ENCODE measurements at places on chromosomes 3 and 15.

GRCh38 chr3:189275852-189276251, 104.1 kb downstream of the TPRG1 start:
- H3K27me3 ChIP-seq: no peaks in the 10 kb centered on the region
- no peaks in the 10 kb centered on the region for H3K36me3 ChIP-seq
- H3K27ac ChIP-seq: no peak overlapping the region
- H3K4me3 ChIP-seq: no peak overlapping the region
- DNase-seq: no peak

DNA sequence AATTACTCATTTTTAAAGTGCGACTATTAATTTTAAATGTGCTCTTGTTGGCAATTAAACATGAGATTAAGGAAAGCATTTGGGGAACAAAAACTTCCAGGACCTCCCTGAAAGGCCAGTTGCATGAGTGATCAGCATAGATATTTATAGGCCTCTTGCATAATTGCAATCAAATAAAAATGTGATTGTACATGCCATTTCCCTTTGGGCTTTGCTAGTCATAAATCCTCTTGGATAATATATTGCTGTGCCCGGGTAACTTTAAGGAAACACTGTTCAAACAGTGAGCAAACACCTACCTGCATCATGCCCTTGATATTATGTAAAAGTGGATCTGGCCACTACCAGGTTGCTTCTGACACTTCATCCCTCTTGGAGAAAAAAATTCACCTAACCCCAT, 239.1 kb downstream of the MCTP2 start:
- no peak overlapping the region for H3K4me3 ChIP-seq
- no peaks in the 10 kb centered on the region for H3K4me1 ChIP-seq
- peaks cover 12% of the 10 kb centered on the region for H3K36me3 ChIP-seq
- DNase-seq: no peak

- H3K27ac ChIP-seq: no peak overlapping the region
- H3K27me3 ChIP-seq: no peaks in the 10 kb centered on the region
- peaks cover 29% of the 10 kb centered on the region for H3K4me1 ChIP-seq
- no peak for DNase-seq
- H3K36me3 ChIP-seq: no peaks in the 10 kb centered on the region
These were observed 15.1 kb downstream of the SH2D7 start for GRCh38 chr15:78107471-78107870.

GRCh38 chr3:28791713-28792255, 443.2 kb upstream of the AZI2 start:
- DNase-seq: peak; percentile 2
- no peak overlapping the region for H3K4me3 ChIP-seq
- H3K36me3 ChIP-seq: no peaks in the 10 kb centered on the region
- no peaks in the 10 kb centered on the region for H3K4me1 ChIP-seq

- H3K4me1 ChIP-seq: no peaks in the 10 kb centered on the region
- H3K4me3 ChIP-seq: no peak overlapping the region
- H3K36me3 ChIP-seq: no peaks in the 10 kb centered on the region
- H3K27ac ChIP-seq: no peak overlapping the region
- no peaks in the 10 kb centered on the region for H3K27me3 ChIP-seq
These were observed 202.0 kb upstream of the KCNMB2 start for GRCh38 chr3:178334239-178334638.

- H3K27ac ChIP-seq: no peak overlapping the region
- no peaks in the 10 kb centered on the region for H3K4me1 ChIP-seq
- no peaks in the 10 kb centered on the region for H3K27me3 ChIP-seq
These were observed 181.8 kb downstream of the MCTP2 start for GRCh38 chr15:94412979-94413746.

DNA sequence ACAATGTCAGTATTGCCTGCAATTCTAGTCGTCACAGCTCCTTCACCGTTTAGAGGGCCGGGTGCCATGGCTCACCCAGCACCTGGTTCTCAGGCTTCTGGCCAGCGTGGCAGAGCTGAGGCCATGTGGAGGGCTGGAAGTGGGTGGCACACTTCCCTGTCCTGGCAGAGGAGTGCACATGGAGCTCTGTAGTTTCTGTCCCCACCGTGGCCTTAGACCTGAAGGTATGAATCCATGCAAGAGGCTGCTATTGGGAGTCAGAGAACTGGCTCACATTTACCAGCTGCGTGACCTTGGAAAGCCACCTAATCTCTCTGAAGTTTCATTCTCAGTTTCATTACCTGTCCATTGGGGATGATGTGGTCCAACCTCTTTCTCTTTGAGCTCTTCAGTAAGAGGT, 22.2 kb downstream of the EPHB1 start:
- peaks cover 3% of the 10 kb centered on the region for H3K4me1 ChIP-seq
- no peaks in the 10 kb centered on the region for H3K27me3 ChIP-seq
- no peak for DNase-seq
- no peaks in the 10 kb centered on the region for H3K36me3 ChIP-seq
- H3K27ac ChIP-seq: no peak overlapping the region

GRCh38 chr3:98784666-98785600, 21.8 kb downstream of the ST3GAL6 start:
- no peaks in the 10 kb centered on the region for H3K36me3 ChIP-seq
- peak overlapping the region; percentile 85 for H3K27ac ChIP-seq
- H3K27me3 ChIP-seq: no peaks in the 10 kb centered on the region
- H3K4me3 ChIP-seq: no peak overlapping the region
- H3K4me1 ChIP-seq: peaks cover 16% of the 10 kb centered on the region

DNA sequence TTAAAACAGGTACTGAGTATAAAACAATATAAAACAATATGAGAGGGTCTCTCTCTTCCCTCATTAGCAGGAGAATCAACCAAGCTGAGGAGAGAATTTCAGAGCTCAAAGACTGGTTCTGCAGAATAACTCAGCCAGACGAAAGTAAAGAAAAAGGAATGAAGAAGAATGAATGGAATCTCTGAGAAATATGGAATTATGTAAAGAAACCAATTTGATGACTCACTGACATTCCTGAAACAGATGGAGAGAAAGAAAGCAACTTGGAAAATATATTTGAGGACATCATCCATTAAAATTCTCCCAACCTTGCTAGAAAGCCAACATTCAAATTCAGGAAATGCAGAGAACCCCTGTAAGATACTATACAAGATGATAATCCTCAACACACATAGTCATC, 630.9 kb downstream of the PYDC2 start:
- H3K4me3 ChIP-seq: no peak overlapping the region
- H3K27ac ChIP-seq: peak overlapping the region; percentile 79
- H3K36me3 ChIP-seq: no peaks in the 10 kb centered on the region
- no peaks in the 10 kb centered on the region for H3K27me3 ChIP-seq

GRCh38 chr3:152621967-152622810, 212.7 kb upstream of the P2RY1 start:
- H3K36me3 ChIP-seq: no peaks in the 10 kb centered on the region
- H3K4me3 ChIP-seq: no peak overlapping the region
- H3K4me1 ChIP-seq: no peaks in the 10 kb centered on the region
- H3K27me3 ChIP-seq: no peaks in the 10 kb centered on the region
- H3K27ac ChIP-seq: no peak overlapping the region

DNA sequence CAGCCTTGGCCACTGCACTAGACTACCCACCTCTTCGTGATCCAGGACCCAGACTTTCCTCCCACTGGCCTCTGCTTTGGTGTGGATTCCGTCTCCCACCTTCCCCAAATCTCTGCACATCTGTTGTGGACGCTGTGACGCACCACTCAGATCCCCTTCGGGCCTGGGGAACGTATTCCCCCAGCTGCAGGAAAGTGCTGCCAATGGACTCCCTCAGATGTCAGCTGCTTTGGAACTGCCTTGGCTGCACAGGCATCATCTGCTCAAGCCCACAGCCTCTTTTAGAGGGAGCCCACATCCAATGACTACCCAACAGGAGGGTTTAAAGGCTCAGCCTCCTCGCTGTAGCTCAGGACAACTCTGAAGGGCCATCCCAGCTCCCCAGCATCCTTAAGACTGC, 134.2 kb upstream of the RAD18 start:
- H3K36me3 ChIP-seq: no peaks in the 10 kb centered on the region
- no peak overlapping the region for H3K27ac ChIP-seq
- no peaks in the 10 kb centered on the region for H3K4me1 ChIP-seq
- DNase-seq: no peak
- H3K27me3 ChIP-seq: no peaks in the 10 kb centered on the region

DNA sequence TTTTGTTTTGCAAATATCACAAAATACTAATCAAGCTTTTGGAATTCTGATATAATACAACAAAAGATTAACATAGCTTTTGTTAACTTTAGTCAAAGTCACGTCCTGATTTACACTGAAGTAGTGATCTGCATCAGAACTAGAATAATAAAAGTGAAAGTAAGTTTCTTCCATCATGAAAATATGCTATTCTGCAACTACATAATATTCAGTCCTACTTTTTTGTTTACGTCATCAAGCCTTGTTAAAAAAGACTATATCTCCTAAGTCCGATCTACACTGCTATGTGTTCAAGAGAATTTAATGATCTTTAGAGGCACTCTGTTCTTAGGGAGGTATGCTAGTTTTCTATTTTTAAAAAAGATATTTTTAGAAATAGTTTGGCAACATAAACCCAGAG, 330.1 kb downstream of the ARPP21 start:
- peak overlapping the region; percentile 54 for H3K4me3 ChIP-seq
- DNase-seq: no peak
- H3K27ac ChIP-seq: no peak overlapping the region
- no peaks in the 10 kb centered on the region for H3K36me3 ChIP-seq
- H3K4me1 ChIP-seq: no peaks in the 10 kb centered on the region

- H3K4me1 ChIP-seq: no peaks in the 10 kb centered on the region
- H3K27ac ChIP-seq: no peak overlapping the region
- H3K4me3 ChIP-seq: no peak overlapping the region
- no peaks in the 10 kb centered on the region for H3K36me3 ChIP-seq
These were observed 146.3 kb upstream of the SOX2 start for GRCh38 chr3:181565416-181565815.

- no peak overlapping the region for H3K4me3 ChIP-seq
- no peaks in the 10 kb centered on the region for H3K4me1 ChIP-seq
- no peak overlapping the region for H3K27ac ChIP-seq
These were observed 71.0 kb downstream of the TRIM42 start for GRCh38 chr3:140748903-140749302.

GRCh38 chr3:49666592-49666991, 7.6 kb upstream of the APEH start:
- no peak overlapping the region for H3K27ac ChIP-seq
- peak; percentile 4 for DNase-seq
- peaks cover 34% of the 10 kb centered on the region for H3K4me1 ChIP-seq
- H3K4me3 ChIP-seq: no peak overlapping the region
- no peaks in the 10 kb centered on the region for H3K27me3 ChIP-seq

- H3K4me1 ChIP-seq: peaks cover 9% of the 10 kb centered on the region
- no peaks in the 10 kb centered on the region for H3K27me3 ChIP-seq
- no peak overlapping the region for H3K4me3 ChIP-seq
- no peak overlapping the region for H3K27ac ChIP-seq
These were observed 34.0 kb upstream of the ITGA11 start for GRCh38 chr15:68465861-68466560.

DNA sequence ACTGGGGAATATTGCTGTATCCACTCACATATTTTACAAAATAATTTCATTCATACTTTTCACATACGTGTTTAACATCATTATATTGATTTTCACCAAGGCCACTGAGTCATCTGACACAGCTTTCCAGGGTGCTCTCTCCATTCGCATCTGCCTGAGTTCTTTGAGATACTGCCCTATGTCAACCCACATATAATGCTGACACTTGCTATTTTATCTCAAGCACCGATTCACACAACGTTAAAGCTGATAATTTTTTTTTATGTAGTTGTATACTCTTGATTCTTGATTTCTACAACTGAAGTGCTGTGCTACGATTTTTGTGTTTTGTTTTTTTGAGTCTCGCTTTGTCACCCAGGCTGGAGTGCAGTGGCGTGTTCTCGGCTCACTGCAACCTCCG, 249.8 kb upstream of the CDIN1 start:
- no peaks in the 10 kb centered on the region for H3K36me3 ChIP-seq
- no peak for DNase-seq
- no peaks in the 10 kb centered on the region for H3K4me1 ChIP-seq
- no peak overlapping the region for H3K27ac ChIP-seq
- H3K27me3 ChIP-seq: no peaks in the 10 kb centered on the region
- H3K4me3 ChIP-seq: no peak overlapping the region

DNA sequence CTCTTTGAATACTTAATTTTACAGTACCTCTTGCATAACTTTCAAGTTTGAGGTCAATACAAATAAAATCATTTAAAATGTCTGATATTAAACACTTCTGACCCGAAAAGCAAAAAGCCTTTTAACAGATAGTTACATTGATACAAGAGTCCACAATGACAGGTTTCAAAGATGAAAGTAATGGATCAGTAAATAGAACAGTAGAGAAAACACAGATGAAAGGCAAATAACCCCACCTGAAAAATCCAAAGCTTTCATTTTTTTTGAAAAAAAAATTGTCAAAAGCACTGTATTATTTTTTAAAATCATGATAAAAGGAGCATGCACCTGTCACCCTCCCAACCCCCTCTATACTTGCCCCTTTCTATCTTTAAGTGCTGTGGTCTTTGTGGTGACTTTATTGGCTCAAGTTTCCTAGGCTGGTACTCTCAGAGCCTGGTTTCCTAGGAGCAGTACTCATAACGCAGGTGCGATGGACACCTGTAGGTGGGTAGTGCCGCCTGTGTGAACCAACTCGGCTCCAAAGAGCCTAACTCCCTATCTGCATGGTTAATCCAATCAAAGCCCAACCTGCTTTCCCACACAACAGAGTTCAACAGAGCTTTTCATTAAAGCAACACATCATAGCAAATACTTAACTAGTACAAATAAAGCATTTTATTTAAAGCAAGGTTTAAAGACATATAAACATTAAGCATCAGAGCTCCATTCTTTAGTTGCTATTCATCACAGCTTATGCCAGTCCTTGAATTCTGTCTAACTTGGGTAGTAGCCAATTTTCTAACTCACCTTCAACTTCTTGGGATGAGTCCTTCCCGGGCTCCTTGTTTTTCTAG, 32.2 kb downstream of the LIPC start:
- no peak overlapping the region for H3K4me3 ChIP-seq
- H3K36me3 ChIP-seq: no peaks in the 10 kb centered on the region
- peak overlapping the region; percentile 8 for H3K27ac ChIP-seq
- H3K27me3 ChIP-seq: no peaks in the 10 kb centered on the region
- DNase-seq: no peak

DNA sequence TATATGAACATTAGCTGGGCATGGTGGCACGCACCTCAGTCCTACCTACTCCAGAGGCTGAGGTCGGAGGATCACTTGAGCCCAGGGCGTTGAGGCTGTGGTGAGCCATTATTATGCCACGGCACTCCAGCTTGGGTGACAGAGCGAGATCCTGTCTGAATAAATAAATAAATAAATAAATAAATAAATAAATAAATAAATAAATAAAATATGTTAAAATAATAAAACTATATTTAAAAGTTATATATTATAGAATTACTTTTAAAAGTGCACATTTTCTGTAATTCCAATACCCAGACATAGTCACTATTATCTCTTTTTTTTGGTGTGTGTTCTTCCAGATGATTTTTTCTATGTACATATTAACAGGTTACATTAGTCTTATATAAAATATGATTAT, 382.0 kb upstream of the ROBO2 start:
- no peak overlapping the region for H3K4me3 ChIP-seq
- H3K4me1 ChIP-seq: no peaks in the 10 kb centered on the region
- DNase-seq: no peak

- H3K36me3 ChIP-seq: no peaks in the 10 kb centered on the region
- no peak for DNase-seq
- no peak overlapping the region for H3K4me3 ChIP-seq
- peaks cover 20% of the 10 kb centered on the region for H3K27me3 ChIP-seq
- peaks cover 25% of the 10 kb centered on the region for H3K4me1 ChIP-seq
- no peak overlapping the region for H3K27ac ChIP-seq
These were observed 143.7 kb downstream of the TJP1 start for GRCh38 chr15:29678504-29679034.

GRCh38 chr3:15470849-15471248, 43.5 kb downstream of the EAF1 start:
- no peaks in the 10 kb centered on the region for H3K4me1 ChIP-seq
- no peak overlapping the region for H3K4me3 ChIP-seq
- peaks cover 30% of the 10 kb centered on the region for H3K36me3 ChIP-seq
- no peaks in the 10 kb centered on the region for H3K27me3 ChIP-seq
- H3K27ac ChIP-seq: no peak overlapping the region
